ENCODE measurements at places on chromosomes 11 and 22.

- no peak for DNase-seq
Observed at GRCh38 chr11:44883277-44883676, 67.4 kb downstream of the TP53I11 start.

GRCh38 chr11:44057340-44057739 is 8.7 kb upstream of the ACCS start:
- no peak for DNase-seq

- no peak for DNase-seq
Observed at GRCh38 chr11:131759140-131759539, 388.7 kb downstream of the NTM start.

- no peak for DNase-seq
Observed at GRCh38 chr22:46250783-46251125, 661 bp upstream of the CDPF1 start.

DNA sequence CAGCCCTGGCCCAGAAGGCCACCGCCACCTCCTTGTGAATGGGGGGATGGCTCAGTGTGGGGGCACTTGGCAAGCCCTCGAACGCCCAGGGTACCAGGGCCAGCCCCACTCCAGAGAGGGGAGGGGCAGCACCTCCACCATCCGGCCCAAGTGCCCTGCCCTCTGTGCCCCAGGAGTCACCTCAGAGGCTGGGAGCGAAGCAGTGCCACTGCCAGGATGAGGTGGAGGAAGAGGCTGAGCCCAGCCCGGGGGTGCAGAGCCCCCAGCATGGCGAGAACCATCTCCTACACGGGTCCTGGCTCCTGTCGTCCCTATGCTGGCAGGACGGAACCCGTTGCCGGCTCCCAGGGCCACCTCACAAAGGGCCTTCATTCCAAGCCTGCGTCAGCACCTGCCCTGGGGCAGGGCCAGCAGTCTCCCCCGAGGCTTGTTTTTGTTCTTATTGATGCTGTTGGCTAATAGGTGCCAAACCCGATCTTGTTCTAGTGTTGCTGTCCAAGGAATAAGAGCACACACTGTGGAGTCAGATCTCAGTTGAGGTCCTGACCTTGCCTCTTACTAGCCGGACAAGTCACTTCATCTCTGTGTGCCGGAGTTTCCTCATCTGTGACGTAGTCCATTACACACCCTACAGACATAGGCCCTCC is at the start of gene FREY1:
TSS of gene FREY1 (minus strand) at position 307 of the 647 bp plus-strand sequence. CDS start at position 281, 26 bp downstream.
- no peak for DNase-seq

GRCh38 chr11:10387206-10388083 is 67.6 kb upstream of the AMPD3 start:
- peak; percentile 61 for DNase-seq

DNA sequence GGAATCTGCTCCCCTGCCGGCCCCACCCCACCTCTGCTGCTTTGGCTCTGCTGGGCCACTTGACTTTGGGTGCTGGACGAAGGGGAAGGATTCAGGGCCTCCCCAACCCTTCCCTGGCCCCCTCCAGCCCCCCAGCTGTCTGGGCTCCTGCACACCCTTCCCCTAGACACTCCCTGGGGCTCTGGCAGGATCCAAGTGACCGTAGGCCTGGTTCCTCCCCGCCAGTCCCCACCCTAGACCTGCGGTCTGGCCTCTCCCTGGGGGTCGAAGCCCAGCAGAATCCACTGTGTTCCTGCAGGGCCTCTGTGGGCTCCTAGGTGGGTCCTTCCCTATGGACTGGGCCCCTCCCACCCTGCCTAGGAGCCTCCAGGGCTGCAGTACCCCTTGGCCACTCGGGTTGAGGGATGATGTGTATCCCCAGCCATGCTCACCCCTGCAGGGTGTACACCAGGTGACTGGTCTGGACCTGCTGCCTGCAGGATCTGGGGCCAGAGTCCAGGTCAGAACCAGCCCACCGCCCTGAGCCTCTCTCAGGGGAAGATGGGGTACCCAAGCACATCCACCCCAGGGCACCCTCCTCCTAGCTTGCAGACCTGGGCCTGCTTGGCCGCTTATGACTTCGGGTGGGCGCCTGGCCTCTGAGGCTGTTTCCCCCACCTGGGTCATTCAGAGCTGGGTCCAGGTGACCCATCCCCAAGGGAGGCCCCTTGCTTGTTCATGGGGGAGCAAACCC is 5.6 kb downstream of the PIM3 start:
- DNase-seq = no peak

DNA sequence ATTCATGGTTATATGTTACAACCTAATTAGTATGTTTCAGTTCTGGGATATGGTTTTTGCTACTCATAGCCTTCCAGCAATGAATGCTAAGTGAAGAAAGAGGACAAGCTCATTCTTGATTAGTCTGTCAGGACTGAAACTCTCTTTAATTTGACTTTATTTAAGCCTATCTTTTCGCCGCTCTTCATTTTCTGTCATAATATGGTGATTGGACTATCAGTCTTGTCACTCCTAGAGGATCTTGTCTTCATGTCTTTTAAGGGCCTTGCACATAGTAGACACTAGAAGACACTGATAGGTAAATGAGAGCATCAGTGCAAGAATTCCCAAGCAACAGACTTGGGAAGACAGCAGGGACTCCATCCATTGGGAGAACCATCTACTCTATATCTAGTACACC is 18.9 kb upstream of the MTCH2 start:
- DNase-seq = no peak

- DNase-seq = peak; percentile 38
Observed at GRCh38 chr22:17773606-17774205, 563 bp downstream of the BID start.

DNA sequence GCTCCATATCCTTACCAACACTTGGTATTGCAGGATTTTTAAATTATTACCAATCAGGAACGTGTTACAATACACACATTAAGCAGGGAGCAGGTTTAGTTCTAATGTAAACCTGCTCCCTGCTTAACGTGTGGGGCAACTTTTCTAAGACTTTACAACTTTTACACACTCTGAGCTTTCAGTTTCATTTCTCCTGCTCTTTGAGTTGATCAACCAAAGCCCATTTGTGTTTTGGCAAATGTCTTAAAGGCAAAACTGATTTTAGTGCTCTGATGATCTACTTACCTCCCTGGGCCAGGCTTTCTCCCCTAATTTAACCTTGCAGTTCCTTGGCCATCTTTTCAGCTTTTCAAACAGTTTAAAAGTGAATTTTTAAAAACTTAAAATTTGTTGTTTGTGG is 70.9 kb downstream of the ZBTB44 start:
- no peak for DNase-seq

DNA sequence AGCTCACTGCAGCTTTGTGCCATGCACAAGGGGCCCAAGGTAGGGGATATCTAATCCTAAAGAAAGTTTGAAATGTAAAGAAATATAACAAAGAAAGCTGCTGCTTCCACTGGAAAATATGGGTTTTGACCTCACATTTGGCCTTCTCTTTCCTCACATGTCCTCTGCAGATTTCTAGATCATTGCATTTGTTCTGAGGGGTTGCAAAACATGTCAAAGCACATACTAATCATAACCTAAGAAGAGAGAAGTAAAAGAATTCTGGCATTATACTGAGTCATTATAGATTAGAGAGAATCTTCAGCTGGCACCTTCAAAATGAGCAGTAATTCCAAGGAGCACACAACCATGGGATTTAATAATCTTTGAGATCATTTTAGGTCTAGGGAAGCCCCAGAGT is 92.5 kb upstream of the CHRM4 start:
- DNase-seq = no peak

DNA sequence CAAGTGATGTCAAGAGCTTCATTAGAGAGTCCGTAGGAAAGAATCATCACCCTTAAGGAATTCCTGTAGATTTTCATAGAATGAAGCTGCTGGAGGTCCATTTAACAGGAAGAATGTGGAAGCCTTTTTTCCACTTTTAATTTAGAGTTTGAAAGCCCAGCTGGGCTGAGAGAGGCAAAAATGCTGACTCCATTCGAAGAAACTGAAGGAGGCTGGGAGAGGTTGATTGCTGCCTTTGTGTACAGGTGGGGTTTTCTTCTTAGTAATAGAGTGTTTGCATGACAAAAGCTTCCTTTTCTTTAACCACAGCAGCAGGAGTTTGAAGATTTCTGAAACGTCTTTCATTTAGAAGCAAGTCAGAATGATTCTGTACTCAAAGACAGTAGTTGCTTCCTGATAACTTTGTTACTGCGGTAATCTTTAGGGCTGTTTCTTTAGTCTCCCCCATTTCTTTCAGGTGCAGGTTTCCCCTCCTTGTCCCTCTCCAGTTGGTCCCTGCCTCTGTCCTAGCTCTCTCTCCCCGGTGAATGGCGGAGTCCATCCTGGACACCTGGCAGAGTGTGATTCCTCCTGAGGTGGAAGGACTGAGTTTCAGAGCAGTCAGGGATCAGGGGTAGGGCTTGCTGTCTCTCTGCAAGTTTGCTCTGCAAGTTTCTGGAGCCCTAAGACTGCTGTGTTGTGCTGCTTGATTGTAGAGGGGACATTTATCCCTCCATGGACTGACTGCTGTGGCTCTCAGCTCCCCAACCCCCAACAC is 166.2 kb downstream of the LDLRAD3 start:
- no peak for DNase-seq

GRCh38 chr22:20982563-20982882 is 426 bp downstream of the LZTR1 start:
- no peak for DNase-seq

DNA sequence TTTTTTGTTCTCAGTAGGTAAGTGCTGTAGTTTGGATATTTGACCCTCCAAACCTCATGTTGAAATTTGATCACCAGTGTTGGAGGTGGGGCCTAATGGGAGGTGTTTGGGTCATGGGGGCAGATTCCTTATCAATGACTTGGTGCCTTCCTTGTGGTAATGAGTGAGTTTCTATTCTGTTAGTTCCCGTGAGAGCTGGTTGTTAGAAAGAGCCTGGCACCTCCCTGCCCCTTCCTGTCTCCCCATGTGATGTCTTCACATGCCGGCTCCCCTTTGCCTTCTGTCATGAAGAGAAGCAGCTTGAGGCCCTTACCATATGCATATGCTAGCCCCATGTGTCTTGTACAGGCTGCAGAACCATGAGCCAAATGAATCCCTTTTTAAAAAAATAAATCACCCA is 138.3 kb downstream of the TMEM135 start:
- no peak for DNase-seq

GRCh38 chr11:120108154-120108784 is 29.6 kb downstream of the TRIM29 start:
- peak; percentile 62 for DNase-seq

DNA sequence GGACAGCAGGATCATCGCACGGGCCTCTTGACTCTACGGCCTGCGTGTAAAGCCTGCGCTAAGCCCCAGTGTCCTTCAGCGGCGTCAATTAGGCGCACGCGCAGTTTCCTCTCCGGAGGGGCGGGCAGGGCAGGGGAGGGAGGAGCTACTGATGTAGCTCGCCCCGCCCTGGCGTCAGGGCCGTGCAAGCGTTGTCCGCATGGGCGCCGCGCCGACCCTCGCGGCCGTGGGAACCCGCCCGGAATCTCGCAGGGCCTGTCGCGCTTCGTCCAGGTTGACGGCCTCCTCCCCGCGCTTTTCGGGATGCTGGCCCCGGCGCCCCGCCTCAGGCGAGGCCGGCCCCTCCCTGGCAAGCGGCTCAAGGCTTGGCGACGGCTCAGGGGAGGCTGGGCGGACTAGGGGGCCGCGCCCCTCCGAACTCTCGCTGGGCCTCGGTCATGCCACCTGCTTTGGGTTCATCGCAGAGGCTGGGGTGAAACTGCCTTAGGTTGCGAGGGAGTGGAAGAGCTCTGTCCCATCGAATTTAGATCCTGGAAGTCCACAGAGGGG is 61.1 kb downstream of the ST3GAL4 start:
- DNase-seq = peak; percentile 91

DNA sequence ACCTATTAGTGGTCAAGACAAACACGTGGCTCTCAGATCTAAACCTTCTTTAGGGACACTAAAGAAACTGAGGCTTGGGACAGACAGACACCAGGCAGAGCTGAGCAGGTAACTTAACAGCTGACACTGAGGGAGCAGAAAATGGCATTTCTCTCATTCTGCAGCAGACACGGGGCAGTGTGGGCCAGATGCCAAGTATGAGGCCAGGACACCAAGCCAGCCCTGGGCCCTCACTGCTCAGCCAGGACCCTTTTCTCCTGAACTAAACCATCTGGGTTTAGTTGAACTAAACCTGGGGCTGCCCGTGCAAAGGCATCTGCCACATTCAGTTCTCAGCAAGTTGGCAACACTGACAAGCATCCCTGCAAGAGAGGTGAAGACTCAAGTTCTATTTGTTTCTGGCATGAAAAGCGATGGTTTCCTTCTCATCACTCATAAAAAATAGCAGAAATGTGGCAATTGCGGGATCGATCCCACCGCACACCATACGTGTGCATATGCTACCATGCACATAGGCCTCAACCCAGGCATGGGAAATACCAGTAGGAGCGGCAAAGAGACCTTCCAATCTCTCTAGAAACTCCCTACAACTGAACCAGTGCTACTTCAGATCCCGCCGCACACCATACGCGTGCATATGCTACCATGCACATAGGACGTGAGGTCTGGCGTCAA is 100.1 kb upstream of the BID start:
- no peak for DNase-seq

DNA sequence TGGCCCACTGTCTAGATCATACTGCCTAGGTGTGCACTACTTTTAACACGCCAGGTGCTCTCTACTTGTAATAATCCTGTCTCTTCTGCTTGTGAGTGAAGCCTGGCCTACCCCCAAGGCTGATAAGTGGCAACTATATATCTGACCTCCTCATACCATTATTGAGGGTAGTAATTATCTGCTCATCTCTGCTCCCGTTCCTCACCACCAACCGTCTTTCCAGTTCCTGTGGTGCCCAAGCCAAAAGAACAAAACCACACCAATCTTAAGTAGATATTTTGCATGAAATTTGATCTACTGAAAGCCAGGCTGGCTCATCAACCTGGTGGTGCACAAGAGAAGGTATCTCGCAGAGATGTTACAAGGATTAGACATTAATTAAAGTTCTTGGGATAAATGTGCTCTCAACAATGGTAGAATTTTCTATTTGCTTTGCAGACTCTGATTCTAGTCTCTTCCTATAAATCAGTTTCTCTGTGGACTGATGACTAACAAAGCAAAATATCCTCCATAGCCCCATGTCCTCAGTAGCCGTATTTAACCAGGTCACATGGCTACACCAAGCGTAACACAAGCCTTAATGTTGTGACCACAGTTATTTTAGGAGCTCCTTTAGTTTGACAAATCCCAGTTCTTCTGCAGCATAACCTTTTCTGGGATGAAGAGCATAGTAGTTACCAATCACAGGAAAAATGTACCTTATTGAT is 267.2 kb downstream of the NTM start:
- DNase-seq = no peak

DNA sequence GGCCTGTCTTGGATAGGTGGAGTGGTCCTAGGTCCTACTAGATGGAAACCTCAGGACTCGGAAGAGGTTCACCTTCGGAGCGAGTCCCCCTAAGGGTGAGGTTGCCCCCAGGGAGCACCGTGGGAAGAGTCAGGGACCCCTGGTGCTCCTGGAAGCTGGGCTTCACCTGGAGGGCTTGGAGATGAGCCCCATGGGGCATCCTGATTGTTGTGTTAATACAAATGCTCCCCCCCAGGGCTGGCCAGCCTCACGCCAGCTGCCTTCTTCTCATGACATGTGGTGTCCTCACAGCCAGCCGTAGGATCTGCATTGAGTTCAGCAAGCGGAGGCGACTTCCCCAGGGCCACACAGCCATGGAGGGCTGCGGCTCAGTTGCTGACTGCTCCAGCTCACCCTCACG is 1487.5 kb downstream of the BRD1 start:
- DNase-seq = no peak

- DNase-seq = no peak
Observed at GRCh38 chr11:126547691-126548090, 192.2 kb downstream of the ST3GAL4 start.

GRCh38 chr11:64722141-64723065 is 594 bp downstream of the NRXN2 start:
- DNase-seq = no peak
